Thymus (tissue), 14 donors: ENCODE measurements at places on chromosomes 13 and 19. TPM values are rescaled to one million over a fixed set of nuclear protein-coding genes. Genes with fewer than 3 reads are reported as not detected.

The CD320 gene
- 24.7 TPM for total RNA-seq

The ZNF471 gene
- total RNA-seq: 1.4 TPM

The MUC16 gene
- 0.61 TPM for total RNA-seq

The ICAM1 gene
- total RNA-seq: 24.6 TPM

The TARM1 gene
- total RNA-seq: 0.05 TPM

The ZNF93 gene
- total RNA-seq: 11.0 TPM

The ZNF20 gene
- total RNA-seq: 7.7 TPM

The C19orf33 gene
- total RNA-seq: 4.9 TPM

The MEDAG gene
- total RNA-seq: 0.76 TPM

The GPC5 gene
- 0.28 TPM for total RNA-seq

The IFNL3 gene
- total RNA-seq: not detected

The PGLYRP2 gene
- total RNA-seq: 0.71 TPM

The WTIP gene
- total RNA-seq: 2.5 TPM

The ZNF787 gene
- total RNA-seq: 19.4 TPM

The SLC25A41 gene
- total RNA-seq: 0.05 TPM

The MBD3L2 gene
- total RNA-seq: 0.09 TPM

The LONP1 gene
- total RNA-seq: 34.3 TPM

The ZNF570 gene
- 6.2 TPM for total RNA-seq

The PGLYRP1 gene
- 4.3 TPM for total RNA-seq

The DIRAS1 gene
- 0.05 TPM for total RNA-seq

The KLK14 gene
- 0.09 TPM for total RNA-seq

The ZNF562 gene
- total RNA-seq: 22.6 TPM
